Muscle of back (tissue), 13 donors: ENCODE measurements at places on chromosomes 1 and 21.

- no peak for DNase-seq
These were observed 64.4 kb downstream of the AGPAT3 start for GRCh38 chr21:43929217-43929971.

DNA sequence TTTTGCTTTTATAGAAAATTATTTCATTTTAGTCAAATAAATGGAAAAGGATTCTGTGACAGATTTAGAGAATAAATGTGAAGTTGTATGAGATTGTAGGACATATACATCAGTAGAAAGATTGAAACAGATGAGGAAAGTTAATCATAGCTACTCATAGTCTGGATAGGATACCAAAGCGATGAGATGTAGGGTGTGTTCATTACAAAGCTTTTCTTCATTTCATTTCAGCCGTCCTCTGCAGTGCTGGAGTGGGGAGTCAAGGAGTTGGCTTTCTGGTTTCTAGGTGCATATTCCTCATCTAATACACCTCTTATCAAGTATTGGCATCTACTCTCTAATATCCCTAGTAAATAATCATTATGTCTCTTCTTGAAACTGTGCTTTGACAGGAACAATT, 149.5 kb upstream of the NEGR1 start:
- no peak for DNase-seq

- no peak for DNase-seq
These were observed 115.3 kb downstream of the PLA2G4A start for GRCh38 chr1:186943891-186944686.

- no peak for DNase-seq
These were observed 7.1 kb upstream of the ANP32E start for GRCh38 chr1:150243003-150243402.

- DNase-seq = no peak
These were observed 40.5 kb upstream of the RALGPS2 start for GRCh38 chr1:178684542-178685000.

DNA sequence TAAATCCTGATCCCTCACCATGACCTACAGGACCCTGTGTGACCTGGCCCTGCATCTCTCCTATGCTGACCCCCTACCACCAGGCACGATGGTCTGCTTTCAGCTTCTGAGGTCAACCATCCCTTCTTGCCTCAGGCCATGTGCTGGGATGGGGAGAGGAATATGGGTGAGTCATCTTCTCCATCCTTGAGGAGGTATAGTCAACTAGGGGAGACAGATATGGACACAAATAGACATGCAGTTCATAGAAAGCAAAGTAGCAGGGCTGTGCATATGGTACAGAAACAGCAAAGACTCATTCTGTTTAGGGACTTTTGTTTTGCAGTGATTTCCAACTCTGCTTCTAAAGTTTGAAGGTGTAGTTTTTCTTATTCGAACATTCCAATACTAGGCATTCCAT, 250.8 kb upstream of the FGGY start:
- DNase-seq = no peak

DNA sequence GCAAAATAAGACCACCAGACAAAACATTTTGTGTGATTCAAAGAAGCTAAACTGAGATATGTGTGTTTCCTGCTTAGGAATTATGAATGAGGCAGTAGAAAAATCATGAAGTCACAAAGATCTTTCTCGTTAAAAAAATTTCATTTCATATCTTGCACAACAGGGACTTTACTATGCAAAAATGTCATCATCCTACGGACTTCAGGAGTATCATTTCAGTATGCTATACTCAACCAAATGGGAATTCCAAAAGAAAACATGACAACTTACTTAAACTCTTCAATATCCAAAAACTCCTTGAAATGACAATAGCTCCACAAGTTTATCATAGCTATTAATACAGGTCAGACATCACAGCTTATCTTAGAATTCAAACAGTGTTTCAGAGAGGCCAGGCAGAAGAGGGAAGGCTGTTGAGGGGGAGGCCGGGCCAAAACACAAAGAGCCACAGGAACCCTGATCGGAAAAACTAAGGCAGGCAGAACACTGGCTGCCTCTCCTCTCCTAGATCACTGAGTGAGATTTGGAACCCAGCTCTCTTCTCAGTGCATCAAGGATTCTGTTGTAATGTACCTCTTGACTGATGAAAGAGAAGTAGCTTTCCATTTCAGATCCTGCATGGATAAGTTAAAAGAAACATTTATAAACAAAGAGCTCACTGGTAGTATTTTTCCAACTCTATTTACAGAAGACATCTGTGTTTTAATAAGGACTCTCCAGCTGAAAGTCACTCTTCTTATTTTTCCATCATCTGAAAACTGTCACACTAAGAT, 66.9 kb downstream of the TESK2 start:
- no peak for DNase-seq

DNA sequence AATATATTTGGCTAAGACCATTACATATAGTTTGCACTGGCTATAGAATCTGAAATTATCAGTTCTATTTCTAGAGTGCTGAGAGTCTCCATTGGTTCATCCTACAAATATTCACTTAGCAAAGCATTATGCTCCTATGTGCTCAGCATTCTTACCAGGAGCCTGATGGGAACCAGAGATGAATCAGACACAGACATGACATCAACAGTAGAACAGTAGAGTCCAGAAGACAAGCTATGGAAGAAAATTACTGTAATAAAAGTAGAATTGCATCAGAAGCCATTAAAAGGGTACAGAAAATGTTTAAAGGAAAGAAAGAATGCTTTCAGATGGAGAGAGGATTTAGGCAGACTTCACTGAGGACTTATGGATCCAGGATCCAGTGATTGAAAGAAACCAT, 271.7 kb upstream of the SNX7 start:
- no peak for DNase-seq

DNA sequence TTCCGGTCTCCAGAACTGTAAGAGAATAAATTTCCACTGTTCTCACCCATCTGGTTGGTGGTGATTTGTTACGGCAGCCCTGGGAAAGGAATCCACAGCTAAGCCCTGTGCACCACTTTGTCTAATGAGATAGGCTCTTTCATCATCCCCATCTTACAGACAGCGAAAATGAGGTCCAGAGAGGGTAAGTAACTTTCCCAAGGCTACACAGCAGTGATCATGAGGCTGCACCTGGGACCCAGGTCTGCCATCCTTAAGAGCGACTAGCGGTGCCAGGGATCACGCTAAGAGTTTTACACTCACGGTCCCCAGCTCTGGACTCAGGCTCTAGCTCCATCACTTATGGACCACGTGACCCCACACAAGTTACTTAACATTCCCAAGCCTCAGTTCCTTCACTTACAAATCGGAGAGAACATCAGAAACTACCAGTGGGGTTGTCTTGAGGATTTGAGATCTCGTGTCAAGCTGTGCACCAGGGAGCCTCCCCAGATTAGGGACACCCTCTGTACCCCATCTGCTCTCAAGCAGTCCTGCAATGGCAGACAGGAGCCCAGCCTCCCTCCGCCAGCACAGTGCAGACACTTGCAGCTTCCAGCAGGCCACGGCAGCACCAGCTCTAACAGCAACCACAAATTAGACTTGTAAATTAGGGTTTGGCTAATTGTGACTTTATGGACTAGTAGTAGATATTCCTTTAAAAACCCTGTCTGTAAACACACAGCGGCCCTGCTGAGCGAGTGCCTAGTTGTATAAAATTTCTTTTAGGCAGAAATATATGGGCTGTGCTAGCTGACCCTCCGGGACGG, 87.3 kb downstream of the DISP3 start:
- DNase-seq = no peak

GRCh38 chr21:44972301-44972814, 32.5 kb downstream of the SLX9 start:
- DNase-seq = no peak

- DNase-seq = peak; percentile 92
These were observed 1.9 kb downstream of the CSMD2 start for GRCh38 chr1:34162852-34163766.

- no peak for DNase-seq
These were observed 81.7 kb upstream of the ADAM30 start for GRCh38 chr1:119978018-119978505.

GRCh38 chr1:212666116-212666775, 33.4 kb downstream of the BATF3 start:
- no peak for DNase-seq

DNA sequence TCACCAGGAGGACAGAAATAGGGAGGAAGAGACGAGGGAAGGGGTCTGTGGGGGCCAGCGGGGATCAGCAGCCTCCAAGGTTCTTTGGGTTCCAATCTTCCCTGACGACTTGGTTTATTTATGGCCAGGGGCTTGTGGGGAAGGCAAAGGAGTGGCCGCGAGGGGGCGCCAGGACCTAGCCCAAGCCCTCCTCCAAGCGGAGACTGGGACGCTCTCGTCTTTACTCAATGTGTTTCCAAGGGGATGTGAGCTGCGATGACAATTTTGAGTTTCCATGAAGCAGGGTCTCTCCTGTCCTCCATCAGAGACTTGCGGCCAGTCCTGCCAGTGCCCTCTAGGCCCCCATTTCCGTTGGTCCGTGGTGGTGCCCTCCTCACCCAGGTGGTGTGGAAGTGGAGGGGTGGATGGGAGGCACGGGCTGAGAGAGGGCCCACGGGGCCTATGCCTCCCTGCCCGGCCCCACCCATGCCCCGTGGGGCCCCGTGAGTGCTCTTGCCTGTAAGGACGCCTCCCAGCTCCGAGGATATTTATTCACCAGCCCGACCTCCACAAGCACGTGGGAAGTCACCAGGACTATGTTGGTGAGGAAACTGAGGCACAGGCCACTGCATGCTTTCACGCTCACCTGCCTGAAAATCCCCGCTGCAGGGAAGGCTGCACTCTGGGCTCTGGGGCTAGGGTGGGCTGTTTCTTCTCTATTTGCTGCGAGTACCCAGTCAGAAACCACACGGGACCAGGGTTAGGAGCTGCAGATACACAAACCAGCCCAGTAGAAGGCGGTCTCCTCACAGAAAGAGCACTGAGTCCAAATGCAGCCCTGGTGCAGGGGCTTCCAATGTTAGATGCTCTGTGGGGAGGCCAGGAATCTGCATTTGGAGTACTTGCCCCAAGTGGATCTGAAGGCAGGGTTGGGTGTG, 26.5 kb downstream of the DMRTB1 start:
- DNase-seq = peak; percentile 86

DNA sequence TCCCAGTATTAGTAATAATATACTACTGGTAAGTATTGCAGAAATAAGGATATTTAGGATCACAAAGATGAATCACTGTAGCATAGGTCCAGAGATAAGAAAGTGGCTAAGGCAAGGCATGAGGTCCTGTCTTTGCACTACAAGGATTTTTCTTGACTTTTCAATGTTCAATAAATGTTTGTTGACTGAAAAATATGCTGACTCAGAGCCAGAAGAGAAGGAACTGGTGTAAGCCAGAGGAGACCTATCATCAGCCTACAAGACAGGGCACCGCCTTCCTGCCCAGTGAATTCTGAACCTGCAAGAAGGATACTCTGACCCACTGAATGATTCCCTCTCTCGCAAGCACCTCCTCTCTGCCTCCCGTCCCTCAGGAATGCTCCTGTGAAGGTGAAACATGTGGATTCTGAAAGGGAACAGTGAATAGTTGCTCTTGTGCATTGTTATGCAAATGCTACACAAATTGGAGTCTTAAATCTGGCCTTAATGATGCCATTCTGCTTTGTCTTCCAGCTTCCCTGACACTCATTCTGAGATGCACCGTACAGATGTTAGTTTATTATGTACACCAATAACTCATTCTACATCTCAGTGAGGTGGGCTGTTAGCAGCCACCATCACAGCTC, 540.0 kb downstream of the OMA1 start:
- no peak for DNase-seq

DNA sequence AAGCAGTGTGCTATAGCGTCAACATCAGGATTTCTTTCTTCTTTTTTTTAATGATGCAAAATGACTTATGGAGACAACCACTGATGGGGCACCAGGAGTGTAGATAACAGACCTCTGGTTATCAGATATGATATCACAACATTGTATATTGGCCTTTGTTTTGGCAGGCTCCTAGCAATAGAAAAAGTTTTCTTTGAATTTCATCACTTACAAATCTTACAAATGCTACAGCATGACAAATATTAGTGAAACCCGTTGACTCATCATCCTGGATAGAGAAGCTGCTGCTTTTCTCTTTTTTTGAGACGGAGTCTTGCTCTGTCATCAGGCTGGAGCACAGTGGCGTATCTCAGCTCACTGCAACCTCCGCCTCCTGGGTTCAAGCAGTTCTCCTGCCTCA, 92.9 kb downstream of the LTN1 start:
- peak; percentile 20 for DNase-seq

DNA sequence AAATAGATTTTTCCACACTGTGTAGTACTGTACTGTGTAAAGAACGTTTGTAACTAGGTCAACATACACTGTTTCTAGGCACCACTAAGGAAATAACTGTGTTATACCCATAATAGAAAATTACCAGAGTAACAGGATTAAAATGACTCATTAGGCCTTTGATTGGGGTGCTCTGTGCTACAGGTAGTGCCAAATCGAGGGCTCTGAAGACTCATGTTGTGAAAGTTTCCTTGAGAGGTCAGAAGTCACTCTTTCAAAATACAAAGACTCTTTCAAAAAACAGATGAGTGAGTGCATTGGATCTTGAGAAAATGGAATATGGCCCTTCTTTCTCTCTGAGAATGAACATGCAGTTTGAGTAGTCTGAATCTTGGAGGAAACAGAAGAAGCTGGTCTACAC, 143.0 kb downstream of the MRPL39 start:
- no peak for DNase-seq

- no peak for DNase-seq
These were observed 26.4 kb upstream of the IFNAR2 start for GRCh38 chr21:33203371-33203724.

- DNase-seq = no peak
These were observed 12.5 kb upstream of the PTPN14 start for GRCh38 chr1:214563881-214564280.

DNA sequence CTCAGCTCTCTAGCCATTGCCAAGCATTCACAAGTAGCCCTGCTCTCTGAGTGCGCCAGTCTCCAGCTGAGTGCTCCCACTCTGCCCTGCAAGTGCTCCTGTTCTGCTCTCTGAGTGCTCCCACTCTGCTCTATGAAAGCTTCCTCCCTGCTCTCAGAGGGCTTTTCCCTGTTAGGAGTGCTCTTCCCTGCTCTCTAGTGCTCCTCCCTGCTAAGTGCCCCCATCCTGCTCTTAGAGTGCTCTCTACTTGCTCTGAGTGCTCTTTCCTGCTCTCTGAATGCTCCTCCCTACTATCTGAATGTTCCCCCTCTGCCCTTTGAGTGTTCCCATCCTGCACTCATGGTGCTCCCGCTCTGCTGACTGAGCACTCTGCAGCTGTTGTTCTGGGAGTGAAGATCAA, 555.4 kb downstream of the NPHP4 start:
- DNase-seq = no peak

- DNase-seq = no peak
These were observed 73.1 kb upstream of the TMPRSS15 start for GRCh38 chr21:18476639-18477038.

DNA sequence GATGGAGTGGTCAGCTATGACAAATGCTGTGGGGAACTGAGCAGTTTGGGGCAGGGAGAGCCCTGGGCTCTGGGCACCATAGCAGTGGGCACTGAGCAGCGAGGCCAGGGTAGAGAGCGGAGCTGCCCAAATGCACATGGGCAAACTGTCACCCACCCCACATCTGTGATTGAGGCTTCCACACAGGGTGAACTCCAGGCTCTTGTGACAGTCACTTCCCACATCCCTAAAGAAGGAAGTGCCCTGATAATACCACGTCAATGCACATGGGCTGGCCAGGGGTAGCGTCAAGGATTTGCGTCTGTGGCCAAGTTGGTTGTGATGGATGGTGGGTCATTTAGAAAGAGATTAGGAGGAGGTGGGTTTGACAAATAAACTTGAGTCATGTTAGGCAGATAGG, 2.6 kb upstream of the GUCA2B start:
- DNase-seq = no peak

GRCh38 chr21:44024257-44024656, 12.1 kb downstream of the TRAPPC10 start:
- DNase-seq = no peak
